ENCODE measurements at places on chromosomes 2 and 18. TPM values are rescaled to one million over a fixed set of nuclear protein-coding genes. Genes with fewer than 3 reads are reported as not detected.

Gene SGO2
- total RNA-seq = 5.1 TPM

Gene COLEC12
- total RNA-seq = 0.05 TPM

Gene SF3B6
- 147 TPM for total RNA-seq

Gene DSC1
- total RNA-seq = not detected

Gene HOXD13
- not detected for total RNA-seq

Gene CIB4
- total RNA-seq = not detected

Gene DQX1
- 0.30 TPM for total RNA-seq
